ENCODE measurements at places on chromosomes 16 and 17.

- peak; percentile 24 for DNase-seq
Observed at GRCh38 chr16:81808933-81809480, 29.9 kb downstream of the PLCG2 start.

GRCh38 chr16:50025537-50025931, 509 bp downstream of the CNEP1R1 start:
- peak; percentile 43 for DNase-seq

- no peak for DNase-seq
Observed at GRCh38 chr17:65202844-65203571, 65.8 kb downstream of the RGS9 start.

DNA sequence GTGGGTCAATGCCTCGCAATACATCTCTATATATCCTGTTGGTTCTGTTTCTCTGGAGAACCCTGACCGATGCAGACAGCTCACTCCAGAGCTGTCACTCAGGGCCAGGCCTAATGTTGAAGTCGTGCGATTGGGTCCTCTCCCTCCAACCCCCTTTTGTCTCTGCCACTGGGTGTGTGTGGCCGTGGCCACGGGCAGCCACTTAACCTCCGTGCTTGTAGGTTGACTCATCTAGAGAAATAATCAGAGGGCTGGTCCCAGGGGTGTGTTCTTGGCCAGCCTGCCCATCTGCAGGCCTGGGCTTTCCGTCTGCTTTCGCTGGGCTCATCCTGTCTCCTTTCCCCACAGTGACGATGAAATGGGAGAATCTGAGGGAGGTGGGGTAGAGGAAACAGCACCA, 7.4 kb downstream of the ADAD2 start:
- DNase-seq, result no peak

GRCh38 chr16:82769845-82770244, 143.1 kb downstream of the CDH13 start:
- DNase-seq, result no peak

DNA sequence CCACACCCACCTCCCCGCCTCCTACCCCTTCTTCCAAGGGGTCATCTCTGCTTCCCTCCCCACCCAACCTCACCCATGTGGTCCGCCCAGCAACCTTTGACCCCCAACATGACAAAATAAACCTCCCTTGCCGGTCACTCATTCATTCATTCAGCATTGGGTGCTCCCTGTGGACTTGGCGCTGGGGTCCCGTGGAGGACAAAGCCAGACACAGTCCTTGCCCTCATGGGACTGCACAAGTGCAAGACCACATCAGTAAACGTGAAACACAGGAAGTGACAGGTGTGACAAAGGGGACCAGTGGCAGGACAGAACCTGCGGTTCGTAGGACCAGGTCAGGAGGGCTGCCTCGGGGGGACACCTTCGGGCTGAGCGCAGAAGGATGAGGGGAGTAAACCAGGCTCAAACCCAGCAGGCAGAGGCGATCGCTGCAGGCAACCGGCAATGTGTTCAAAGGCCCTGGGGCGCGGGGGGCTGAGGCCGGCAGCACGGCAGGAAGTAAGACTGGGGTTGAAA, 185.4 kb downstream of the SEC14L1 start:
- peak; percentile 36 for DNase-seq

DNA sequence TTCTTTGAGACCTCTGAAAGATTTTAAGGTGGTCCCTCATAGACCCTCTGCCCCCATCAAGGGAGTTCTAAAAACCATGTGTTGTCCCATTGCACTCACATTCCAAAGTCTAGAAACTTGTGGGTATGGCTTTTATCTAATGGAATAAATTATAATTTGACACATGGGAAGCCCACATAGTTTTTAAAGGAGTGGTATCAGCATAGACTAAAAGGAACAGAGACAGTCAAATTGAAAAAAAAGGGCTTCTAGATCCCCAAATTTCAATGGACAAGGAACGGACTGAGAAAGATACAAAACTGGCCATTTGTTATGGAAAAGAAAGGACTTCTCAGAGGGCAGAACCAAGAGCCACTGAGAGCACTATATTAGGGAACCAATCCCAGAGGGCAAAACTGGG, 48.7 kb upstream of the ICAM2 start:
- no peak for DNase-seq

DNA sequence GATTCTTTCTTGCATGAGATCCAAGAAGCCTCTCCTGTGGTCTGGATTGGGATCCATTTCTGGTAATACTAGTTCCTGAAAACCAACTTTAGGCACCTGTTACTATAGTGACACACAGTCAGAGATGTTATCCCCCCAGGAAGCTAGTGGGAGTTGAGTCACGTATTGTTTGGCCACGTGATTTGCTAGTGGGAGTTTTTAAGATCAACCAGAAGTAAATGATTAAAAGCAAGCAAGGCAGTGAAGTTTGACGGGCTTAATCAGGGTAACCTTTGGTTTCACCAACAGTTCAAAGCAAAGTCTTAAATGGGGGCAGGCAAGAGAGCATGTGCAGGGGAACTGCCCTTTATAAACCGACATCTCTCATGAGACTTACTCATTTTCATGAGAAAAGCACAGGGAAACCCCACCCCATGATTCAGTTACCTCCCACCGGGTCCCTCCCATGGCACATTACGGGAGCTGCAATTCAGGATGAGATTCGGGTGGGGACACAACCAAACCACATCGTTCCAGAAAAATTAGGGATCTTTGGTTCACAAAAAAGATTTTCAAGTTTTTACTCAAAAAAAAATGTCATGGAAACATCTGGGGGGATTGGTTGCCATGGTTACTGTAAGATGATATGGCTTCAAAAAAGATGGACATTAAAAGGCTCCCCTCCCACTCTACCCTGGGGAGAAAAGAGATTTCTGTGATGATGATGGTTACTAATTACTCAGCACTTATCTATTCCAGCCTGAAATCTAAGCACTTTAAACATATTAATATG, 483.1 kb upstream of the ERCC4 start:
- DNase-seq, result no peak

DNA sequence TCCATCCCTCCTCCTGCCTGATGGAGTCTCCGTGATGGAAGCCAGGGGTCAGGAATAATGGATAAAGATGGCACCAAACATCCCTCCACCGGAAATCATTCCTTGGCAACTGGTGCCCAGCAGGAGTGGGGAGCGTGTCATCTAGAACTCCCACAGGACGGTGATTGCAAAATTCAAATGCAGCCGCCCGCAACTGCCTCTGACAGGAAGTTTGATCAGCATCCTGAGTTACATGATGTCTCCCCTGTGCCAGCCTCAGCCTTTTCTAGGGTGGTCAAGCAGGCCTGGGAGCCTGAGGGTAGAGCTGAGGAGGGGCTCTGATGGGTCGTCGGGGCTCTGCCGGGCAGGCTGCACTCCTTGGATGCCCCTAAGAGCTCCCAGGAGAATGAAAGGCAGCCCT, 52.8 kb downstream of the GSG1L start:
- DNase-seq, result no peak

DNA sequence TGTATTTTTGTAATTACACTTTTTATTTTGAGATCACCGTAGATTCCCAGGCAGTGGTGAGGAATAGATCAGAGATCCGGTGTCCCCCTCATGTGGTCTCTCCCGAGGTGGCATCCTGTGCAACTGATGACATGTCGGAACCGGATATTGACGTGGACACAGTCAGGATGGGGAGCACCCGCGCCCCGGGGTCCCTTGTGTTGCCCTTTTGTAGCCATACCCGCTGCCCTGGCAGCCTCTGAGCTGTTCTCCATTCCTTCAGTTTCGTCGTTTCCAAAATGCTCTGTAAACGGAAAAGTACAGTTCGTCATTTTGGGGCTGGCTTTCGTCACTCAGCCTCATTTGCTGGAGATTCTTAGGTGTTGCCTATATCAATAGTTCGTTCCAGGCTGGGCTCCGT, 14.2 kb downstream of the JPH3 start:
- no peak for DNase-seq

DNA sequence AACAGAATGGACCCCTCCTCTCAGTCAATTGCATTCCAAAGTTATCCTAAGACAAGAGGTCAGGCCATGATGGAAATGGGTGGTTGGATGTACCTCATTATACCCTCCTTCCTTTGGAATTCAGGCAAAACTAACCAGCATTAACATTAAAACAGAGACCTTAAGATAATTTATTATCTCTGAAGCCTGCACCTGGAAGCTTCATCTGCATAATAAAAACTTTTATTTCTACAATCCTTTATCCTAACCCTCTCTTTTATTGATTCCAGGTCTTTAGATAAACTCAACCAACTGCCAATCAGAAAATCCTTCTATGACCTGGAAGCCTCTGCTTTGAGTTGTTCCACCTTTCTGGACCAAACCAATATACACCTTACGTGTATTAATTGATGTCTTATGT, 49.0 kb downstream of the ACSM1 start:
- no peak for DNase-seq

DNA sequence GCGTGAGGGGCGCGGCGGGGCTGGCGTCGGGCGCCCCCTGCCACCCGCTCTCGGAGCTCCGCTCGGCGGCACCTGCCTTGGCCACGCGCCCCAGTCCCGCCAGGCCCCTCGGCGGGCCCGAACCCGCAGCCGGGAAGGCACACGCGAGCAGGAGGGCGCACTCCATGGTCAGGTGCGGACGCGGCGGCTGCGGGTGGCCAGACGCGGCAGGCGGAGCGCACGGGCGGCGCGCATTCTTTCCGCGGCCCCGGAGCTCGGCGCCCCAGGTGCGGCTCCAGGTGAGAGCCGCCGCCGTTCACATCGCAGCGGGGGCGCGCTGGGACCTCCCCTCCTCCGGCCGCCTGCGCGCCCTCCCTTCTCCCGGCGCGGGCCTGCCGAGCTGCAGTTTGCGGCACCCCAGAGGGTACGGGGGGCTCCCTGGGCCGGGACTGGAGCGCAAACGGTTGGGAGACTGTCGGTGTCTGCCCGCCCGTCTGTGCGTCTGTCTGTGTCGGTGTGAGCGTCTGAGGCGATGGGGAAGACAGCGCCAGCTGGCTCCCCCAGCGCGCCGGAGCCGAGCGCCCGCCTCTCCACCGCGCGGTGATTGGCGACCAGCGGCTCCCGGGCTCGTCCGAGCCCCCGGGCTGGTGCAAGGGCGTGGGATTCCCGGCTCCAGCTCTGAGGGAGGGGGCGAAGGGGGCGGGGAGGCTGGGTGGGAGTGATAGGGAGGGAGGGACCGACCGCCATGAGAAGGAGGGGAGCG, at the start of gene ADAMTS18:
ADAMTS18 (minus strand) TSS at position 505 of the 742 bp plus-strand sequence; CDS start at position 166, 339 bp downstream.
- DNase-seq, result no peak

GRCh38 chr17:38815576-38816193, 9.4 kb downstream of the CWC25 start:
- DNase-seq, result peak; percentile 48

DNA sequence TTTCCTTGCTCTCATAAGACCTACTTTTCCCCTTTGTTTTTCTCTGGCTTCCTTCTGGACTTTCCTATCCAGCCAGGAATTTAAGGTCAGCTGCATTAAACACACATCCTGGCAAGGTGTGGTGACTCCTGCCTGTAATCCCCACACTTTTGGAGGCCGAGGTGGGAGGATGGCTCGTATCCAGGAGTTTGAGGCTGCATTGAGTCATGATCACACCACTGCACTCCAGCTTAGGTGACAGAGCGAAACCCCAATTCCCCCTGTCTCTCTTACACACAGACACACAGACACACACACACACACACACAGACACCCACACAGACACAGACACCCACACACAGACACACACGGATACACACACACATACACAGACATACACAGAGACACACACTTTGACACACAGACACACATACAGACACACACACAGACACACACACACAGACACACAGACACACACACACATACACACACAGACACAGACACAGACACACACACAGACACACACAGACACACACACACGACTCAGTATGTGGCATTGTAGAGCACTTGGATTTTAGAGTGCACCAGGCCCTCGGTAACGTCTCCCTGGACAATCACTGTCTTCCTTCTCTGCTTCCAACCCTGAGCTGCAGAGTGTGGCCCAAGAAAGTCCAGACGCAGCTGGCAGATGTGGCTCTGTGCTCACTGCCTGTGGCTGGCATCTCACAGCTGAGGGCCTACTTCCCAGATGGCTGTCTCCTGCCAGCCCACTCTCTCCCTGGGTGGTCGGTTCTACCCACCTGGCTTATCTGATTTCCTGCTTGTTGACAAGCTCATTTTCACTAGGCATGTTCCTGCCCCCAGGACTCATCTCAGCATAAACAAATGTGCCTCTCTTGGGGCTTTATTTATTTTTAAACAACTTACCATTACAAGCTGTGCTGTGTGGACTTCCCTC, 39.0 kb downstream of the NLRP1 start:
- no peak for DNase-seq

DNA sequence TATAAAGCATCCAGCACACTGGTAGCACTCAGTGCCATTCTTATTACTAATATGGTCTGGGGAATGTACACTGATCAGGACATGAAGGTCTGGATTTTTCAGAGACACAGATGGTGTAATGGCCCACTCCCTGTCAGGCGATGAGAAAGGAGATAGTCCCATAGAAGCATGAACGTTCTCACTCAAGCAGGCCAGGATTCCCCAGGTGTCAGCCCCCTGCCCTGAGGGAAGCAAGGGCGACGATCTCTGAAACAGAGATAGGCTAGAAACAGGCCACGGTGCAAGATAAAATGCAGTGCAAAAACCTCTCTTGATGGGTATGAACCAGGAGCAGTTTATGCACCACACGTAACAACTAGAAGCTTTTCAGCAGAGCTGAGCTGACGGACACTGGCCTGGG, 10.6 kb downstream of the PRPSAP1 start:
- no peak for DNase-seq

DNA sequence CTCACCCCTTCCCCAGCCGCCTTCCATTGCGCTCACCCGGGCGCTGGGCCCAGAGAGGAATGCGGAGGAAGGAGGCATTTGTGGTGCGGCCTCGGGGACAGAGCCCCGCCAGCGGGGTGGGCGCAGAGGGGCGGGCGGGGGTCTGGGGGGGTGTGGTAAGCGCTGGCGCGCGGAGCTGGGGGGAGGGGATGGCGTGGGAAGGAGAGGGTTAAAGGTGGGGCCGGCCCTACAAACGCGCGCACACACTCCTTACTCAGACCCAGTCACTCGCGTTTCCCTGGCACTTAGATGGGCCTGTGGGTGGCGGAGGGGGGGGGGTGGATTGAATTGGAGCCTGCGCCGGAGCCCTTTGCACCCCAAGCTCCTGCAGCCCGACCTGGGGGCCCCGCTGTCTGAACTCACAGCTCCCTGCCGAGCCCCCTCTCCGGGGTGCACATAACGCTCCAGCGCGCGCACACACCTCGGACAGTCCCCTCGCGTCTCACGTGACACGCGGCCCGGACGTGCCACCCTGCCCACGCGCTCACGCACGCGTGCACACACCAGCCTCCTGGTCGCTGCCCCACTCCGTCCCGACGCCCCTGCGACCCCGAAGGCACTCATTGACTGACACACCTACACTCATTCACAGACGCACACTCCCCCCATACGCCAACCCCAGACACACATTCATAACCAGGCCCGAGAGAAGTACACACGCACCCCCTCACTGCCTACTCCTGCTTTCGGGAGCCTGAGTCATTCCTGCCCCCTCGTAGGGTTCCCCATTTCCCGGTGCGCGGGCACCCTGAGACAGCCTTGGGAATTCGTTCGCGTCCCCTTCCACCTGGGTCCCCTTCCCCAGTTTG, 844 bp downstream of the TBKBP1 start:
- peak; percentile 68 for DNase-seq

GRCh38 chr17:13619462-13619861, 17.7 kb upstream of the HS3ST3A1 start:
- DNase-seq, result no peak
